NCI-H187 (cell line): ENCODE measurements at places on chromosomes 7 and 10.

- no peak for DNase-seq
Observed at GRCh38 chr7:150413640-150414081, 34.5 kb downstream of the ZNF775 start.

- no peak for DNase-seq
Observed at GRCh38 chr10:13729586-13730305, 143.0 kb downstream of the PRPF18 start.

DNA sequence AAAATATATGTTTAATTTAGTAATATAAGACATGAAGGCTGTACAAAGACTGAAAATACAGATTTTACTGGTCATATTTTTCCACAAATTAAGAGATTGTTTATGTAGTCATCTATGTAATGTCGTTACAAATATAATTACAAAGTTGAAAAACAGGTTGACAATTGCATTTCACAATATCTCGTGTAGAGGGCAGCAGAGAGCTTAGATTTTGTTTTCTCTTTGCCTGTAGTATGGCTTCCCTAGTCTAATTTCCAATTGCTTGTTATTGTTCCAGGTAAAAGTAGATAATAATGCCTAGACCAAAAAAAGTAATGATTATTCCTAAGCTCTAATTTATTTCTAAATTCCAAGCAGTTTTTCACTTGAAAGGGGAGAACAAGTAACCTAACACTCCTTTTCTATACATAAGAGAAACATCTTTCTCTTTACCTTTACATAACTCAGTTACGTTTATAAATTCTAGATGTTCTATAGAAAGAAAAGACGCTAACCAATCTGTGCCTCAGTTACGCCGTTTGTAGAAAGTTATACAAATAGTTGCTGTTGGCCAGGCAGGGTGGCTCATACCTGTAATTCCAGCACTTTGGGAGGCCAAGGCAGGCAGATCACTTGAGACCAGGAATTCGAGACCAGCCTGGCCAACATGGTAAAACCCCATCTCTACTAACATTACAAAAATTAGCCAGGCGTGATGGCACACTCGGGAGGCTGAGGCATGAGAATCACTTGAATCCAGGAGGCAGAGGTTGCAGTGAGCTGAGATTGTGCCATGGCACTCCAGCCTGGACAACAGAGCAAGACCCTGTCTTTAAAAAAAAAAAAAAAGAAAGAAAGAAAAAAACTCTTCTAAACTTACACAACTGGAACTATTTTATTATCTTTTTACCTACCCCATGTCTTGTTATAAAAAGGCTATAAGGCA is 30.0 kb downstream of the NET1 start:
- DNase-seq: peak; percentile 2

DNA sequence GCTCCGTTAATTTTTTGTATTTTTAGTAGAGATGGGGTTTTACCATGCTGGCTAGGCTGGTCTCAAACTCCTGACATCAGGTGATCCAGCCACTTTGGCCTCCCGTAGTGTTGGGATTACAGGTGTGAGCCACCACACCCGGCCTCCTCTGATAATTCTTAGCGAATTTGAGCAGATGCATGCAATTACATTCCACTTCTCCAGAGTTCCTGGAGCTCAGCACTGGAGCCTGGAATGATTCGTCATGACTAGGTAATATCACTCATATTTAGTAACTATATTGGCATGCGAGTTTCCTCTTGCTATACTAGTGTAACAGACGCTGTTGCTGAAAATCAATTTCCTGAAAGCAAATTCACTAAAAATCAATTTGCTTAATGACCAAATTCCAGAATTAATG is 86.8 kb downstream of the MKX start:
- no peak for DNase-seq

DNA sequence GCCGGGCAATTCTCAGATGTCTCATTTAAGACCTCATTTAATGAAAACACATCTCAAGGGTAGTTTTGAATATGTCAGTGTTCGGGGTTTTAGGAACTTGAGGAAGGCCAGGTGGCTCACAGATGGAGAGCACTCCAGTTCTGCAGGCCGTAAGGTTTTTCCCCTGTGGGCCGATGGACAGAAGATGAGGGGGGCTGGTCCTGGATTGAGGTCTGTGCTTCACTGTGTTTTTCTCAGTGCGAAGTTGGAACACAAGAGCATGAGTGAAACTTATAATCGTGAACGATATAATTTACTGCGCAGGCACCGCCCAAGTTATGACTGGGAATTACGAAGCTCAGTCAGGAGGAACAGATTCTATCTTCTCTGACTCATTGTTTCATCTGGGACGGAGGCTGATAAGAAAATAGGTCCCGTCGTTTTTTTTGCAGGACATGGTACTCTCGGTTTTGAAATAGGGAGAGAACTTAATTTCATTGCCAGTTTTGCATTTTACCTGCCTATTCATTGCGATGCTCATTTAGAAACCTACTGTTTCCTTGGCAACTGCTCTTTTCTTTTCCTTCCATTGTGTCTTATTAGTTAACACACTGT is 591.0 kb upstream of the PFKP start:
- DNase-seq: no peak
